ENCODE measurements at places on chromosomes 7 and 10. TPM values are rescaled to one million over a fixed set of nuclear protein-coding genes. Genes with fewer than 3 reads are reported as not detected.

DNA sequence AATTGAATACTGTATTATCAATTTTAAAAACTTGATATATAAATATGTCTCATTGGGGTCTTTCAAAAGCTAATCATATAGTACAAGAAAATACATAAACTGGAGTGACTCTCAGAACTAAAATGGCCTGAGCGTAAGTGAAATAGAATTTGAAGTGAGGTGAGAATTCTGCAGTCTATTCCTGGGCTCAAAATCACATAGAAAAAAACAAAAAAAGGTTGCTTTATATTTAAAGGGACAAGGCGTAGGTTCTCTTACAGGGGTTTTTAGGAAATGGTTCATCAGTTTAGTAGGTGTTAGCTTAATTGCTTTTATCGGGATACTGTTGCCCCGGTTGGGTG lies 36.7 kb upstream of the PRSS1 start:
- H3K27me3 ChIP-seq = no peaks in the 10 kb centered on the region
- H3K27ac ChIP-seq = no peak overlapping the region
- no peak for DNase-seq
- no peak overlapping the region for H3K4me3 ChIP-seq
- no peaks in the 10 kb centered on the region for H3K4me1 ChIP-seq

- H3K27ac ChIP-seq = no peak overlapping the region
- H3K36me3 ChIP-seq = no peaks in the 10 kb centered on the region
- no peaks in the 10 kb centered on the region for H3K27me3 ChIP-seq
Measured at GRCh38 chr10:92989250-92989649, 71.3 kb upstream of the CYP26C1 start.

GRCh38 chr10:50216418-50216817 lies 34.9 kb downstream of the ASAH2 start:
- H3K27ac ChIP-seq = no peak overlapping the region
- H3K27me3 ChIP-seq = no peaks in the 10 kb centered on the region
- H3K4me3 ChIP-seq = no peak overlapping the region
- H3K36me3 ChIP-seq = no peaks in the 10 kb centered on the region
- no peak for DNase-seq

DNA sequence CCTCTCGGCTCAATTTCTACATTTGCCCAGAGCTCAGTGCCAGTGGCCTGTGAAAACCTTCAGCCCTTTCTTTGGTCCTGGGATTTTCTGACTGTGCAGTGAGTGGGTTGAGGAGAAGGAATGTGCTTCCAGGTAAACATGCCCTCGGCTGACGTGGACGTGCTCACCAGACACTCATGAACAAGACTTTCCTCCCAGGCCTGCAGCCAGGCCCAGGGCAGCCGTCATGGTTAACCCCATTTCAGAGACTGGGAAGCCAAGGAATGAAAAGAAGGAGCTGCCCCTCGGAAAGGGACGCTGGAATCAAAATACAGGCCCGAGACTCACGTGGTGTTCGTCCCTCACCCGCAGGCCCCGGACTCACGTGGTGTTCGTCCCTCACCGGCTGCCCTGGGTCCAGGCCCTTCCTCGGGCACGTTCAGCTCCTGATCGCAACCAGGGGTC lies 8.8 kb upstream of the CALML5 start:
- H3K4me1 ChIP-seq = no peaks in the 10 kb centered on the region
- no peak overlapping the region for H3K27ac ChIP-seq
- DNase-seq = peak; percentile 9
- no peaks in the 10 kb centered on the region for H3K36me3 ChIP-seq

GRCh38 chr7:105806592-105807447 lies 69.6 kb downstream of the ATXN7L1 start:
- H3K36me3 ChIP-seq = no peaks in the 10 kb centered on the region
- DNase-seq = no peak
- no peaks in the 10 kb centered on the region for H3K4me1 ChIP-seq
- H3K27ac ChIP-seq = no peak overlapping the region

GRCh38 chr10:7672341-7673134 lies 5.8 kb upstream of the ITIH5 start:
- H3K36me3 ChIP-seq = no peaks in the 10 kb centered on the region
- no peak for DNase-seq
- H3K4me1 ChIP-seq = peaks cover 3% of the 10 kb centered on the region
- no peak overlapping the region for H3K4me3 ChIP-seq
- H3K27me3 ChIP-seq = no peaks in the 10 kb centered on the region

DNA sequence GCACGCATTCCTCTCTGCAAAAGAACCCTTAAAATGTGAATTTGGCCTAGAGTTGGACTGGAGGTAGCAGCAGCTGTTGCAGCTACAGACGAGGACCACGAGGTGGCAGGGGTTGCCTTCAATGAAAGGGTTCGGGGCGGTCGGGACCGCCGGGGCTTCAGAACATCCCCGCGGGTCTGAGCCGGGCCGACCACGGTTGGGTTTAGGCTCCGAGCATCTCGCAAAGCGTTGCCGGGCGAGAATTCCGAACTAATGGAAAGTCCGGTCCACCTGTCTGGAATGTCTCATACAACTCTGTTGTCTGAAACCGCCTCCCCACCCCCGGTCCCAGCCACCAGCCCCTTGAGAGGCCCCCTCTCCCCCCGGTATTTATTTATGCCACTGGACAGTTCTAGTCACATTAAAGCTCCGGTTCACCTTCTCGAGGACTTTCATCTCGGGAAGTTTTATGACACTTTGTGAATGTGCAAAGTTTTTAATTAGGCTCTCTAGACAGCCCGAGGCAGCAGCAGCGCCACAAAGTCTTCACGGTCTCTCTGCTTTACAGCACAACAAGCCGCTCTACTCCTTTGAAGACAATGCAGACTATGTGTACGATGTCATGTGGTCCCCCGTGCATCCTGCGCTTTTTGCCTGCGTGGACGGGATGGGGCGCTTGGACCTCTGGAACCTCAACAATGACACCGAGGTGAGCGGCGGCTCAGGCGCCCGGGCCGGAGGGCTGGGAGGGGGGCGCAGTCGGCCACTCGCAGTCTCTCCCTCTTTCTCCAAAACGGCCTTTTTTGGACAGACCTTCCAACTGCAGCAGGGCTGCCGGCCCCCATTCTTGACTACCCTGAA lies 246.2 kb downstream of the SLC25A13 start:
- no peaks in the 10 kb centered on the region for H3K4me1 ChIP-seq
- DNase-seq = peak; percentile 75
- H3K27me3 ChIP-seq = no peaks in the 10 kb centered on the region
- no peaks in the 10 kb centered on the region for H3K36me3 ChIP-seq
- H3K4me3 ChIP-seq = peak overlapping the region; percentile 46
- peak overlapping the region; percentile 64 for H3K27ac ChIP-seq

DNA sequence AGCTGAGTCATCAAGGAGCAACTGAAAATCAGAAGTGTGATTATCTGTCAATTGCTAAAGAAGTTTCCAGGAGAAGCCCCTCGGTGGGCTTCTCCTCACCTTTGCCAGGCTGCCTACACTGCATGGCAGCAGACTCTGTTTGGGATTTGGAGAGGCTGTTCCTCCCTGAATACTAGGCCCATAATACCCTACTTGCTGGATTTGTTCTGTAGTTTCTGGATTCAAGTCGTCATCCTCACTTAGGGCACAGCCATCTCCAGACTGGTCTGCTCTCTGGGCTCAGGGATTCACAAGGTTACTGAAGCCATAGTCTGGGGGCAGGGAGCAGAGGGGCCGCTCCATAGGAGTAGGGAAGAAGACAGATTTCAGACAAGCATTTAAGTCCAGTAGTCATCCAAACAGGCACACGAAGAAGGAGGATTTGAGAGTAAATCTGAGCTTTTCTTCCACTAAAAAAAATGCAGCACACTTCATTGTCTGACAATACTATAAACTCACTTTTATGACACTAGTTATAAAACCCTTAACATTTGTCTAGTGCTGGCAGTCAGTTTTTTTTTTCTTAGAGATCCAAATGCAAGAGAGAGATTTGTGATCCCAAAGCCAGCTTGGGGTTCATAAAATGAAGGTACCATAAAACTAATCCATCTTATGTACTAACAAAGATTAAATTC lies 723.3 kb downstream of the GRID1 start:
- H3K27me3 ChIP-seq = no peaks in the 10 kb centered on the region
- H3K4me1 ChIP-seq = no peaks in the 10 kb centered on the region
- no peak overlapping the region for H3K27ac ChIP-seq

GRCh38 chr7:88071994-88072714 lies 138.1 kb downstream of the ADAM22 start:
- H3K27me3 ChIP-seq = no peaks in the 10 kb centered on the region
- no peaks in the 10 kb centered on the region for H3K4me1 ChIP-seq

GRCh38 chr7:94182066-94182465 lies 177.9 kb upstream of the BET1 start:
- no peak overlapping the region for H3K4me3 ChIP-seq
- no peak for DNase-seq
- no peaks in the 10 kb centered on the region for H3K27me3 ChIP-seq
- H3K27ac ChIP-seq = no peak overlapping the region

GRCh38 chr7:111380945-111381344 lies 181.3 kb downstream of the IMMP2L start:
- H3K27ac ChIP-seq = no peak overlapping the region
- H3K36me3 ChIP-seq = no peaks in the 10 kb centered on the region
- DNase-seq = no peak
- H3K4me3 ChIP-seq = no peak overlapping the region
- no peaks in the 10 kb centered on the region for H3K4me1 ChIP-seq

- H3K27me3 ChIP-seq = no peaks in the 10 kb centered on the region
- no peaks in the 10 kb centered on the region for H3K4me1 ChIP-seq
- H3K27ac ChIP-seq = no peak overlapping the region
- H3K36me3 ChIP-seq = no peaks in the 10 kb centered on the region
- H3K4me3 ChIP-seq = no peak overlapping the region
Measured at GRCh38 chr7:15399441-15399840, 162.4 kb downstream of the AGMO start.

DNA sequence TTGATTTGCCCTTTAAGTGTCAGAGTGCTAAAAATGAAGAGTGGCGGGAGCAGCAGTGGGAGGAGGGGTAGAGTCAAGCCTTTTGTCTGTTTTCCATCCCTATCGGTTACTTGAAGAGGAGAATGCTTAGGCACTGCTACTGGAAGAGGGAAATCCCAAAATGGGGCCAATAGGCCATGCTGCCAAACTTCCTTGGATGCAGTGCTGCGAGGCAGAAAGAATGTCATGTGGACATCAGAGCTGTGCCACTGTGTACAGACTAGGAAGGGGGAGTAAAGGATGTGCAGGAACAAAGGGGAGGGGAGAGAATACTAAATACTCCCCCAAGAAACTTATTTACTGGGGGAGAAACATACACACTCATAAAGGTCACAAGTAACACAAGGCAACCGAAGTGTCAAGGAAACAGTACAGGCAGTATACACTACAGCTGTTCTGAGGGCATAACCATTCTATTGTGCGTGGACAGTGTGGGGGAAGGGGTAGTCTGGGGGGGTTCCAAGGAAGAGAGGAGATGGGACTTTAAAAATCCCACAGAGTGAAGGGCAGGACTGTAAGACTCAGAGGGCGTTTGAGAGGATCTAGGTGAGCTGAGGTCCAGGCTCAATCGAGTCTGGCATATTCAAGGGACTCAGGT lies 228.7 kb upstream of the PLXNA4 start:
- no peak for DNase-seq
- H3K4me1 ChIP-seq = no peaks in the 10 kb centered on the region

- no peak for DNase-seq
- no peaks in the 10 kb centered on the region for H3K4me1 ChIP-seq
- no peak overlapping the region for H3K4me3 ChIP-seq
- H3K27me3 ChIP-seq = no peaks in the 10 kb centered on the region
- no peaks in the 10 kb centered on the region for H3K36me3 ChIP-seq
Measured at GRCh38 chr7:97307521-97308108, 190.1 kb downstream of the SDHAF3 start.

- peaks cover 7% of the 10 kb centered on the region for H3K4me1 ChIP-seq
- H3K4me3 ChIP-seq = no peak overlapping the region
- H3K27ac ChIP-seq = no peak overlapping the region
- H3K36me3 ChIP-seq = no peaks in the 10 kb centered on the region
- DNase-seq = no peak
Measured at GRCh38 chr7:34091321-34091917, 186.1 kb downstream of the BMPER start.

DNA sequence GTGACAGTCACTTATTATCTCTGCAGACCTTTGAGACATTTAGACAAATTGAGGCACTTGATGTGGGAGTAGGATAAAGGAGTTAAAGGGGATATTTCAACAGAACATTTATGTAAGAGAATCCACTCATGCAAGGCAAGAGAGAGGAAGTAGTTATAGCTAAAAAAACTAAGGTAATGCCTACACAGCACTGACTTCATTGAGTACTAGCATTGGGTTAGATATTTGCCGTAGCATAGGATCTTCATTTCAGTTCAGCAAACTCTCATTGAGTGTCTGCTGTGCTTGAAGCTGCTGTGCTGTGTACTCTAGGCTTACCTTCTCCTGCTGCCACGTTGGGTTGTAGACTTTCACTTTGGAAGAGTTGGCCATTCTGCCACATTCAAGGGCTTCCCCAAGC lies 10.5 kb upstream of the ENTPD1 start:
- no peaks in the 10 kb centered on the region for H3K27me3 ChIP-seq
- no peak overlapping the region for H3K4me3 ChIP-seq
- no peaks in the 10 kb centered on the region for H3K4me1 ChIP-seq
- H3K36me3 ChIP-seq = no peaks in the 10 kb centered on the region

GRCh38 chr7:154837087-154837486 lies 165.8 kb downstream of the PAXIP1 start:
- no peaks in the 10 kb centered on the region for H3K27me3 ChIP-seq
- no peak overlapping the region for H3K4me3 ChIP-seq
- no peaks in the 10 kb centered on the region for H3K36me3 ChIP-seq
- no peak for DNase-seq

GRCh38 chr7:108442039-108442568 lies 14.1 kb downstream of the NRCAM start:
- H3K27me3 ChIP-seq = no peaks in the 10 kb centered on the region
- no peak for DNase-seq
- no peak overlapping the region for H3K4me3 ChIP-seq
- no peaks in the 10 kb centered on the region for H3K4me1 ChIP-seq
- no peaks in the 10 kb centered on the region for H3K36me3 ChIP-seq

The BPGM gene
- 6.5 TPM for total RNA-seq

The BAMBI gene
- total RNA-seq = 42.5 TPM

The GPC2 gene
- 2.0 TPM for total RNA-seq

The ZNF746 gene
- 18.8 TPM for total RNA-seq

The VSTM4 gene
- 42.2 TPM for total RNA-seq

The SNX10 gene
- 2.0 TPM for total RNA-seq

The LIPM gene
- not detected for total RNA-seq

The AKR1C1 gene
- 18.9 TPM for total RNA-seq

The GPNMB gene
- 48.1 TPM for total RNA-seq

The ITIH5 gene
- total RNA-seq = 4.8 TPM

Data from ovary (tissue), 10 donors.